ENCODE measurements at places on chromosomes 3 and 15. TPM values are rescaled to one million over a fixed set of nuclear protein-coding genes. Genes with fewer than 3 reads are reported as not detected.

GRCh38 chr3:58020783-58021071 lies 12.5 kb downstream of the FLNB start:
- no peak for DNase-seq

DNA sequence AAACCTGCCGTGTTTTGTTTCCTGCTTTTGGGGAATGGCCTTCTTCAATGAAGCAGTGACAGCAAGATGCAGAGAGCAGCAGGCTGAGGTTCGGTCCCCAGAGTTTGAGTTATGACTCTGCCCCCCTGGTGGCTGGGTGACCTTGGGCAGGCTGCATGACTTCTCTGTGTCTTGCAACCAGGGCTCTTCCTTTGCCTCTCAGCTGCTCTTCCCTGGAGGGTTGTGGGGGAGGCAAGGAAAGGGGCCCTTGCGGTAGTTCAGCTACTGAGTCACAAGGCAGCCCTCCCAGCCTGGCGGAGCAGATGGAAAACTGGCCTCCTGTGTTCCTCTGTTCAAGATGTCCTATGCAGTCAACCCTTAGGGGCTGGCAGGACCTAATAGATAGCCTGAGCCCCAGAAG lies 17.1 kb downstream of the CTXND1 start:
- DNase-seq, result peak; percentile 12

DNA sequence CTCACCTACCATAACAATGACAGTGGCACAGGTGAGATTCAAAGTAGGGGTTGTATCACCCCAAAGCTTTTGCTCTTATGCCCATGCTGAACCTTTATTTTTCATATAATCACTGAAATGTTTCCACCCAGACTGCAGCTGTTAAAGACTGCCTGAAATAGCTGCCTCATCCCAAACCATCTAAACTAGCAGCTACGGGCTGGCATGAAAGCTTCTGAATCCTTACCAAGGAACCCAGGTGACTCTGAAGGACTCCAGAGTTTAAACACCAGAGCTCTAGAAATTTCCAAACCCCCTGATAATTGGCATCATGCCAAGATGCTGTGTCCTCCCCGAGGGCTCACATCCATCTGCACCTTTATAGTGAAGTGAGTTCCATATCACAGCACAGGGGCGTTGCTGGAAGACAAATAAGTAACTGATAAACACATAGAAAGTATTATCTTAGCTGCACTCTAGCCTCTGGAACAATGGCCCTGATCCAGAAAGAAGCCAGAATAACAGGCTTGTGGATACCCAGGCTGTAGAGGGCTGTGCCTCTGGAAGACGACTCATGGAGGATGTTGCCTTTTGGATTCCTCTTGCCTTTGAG lies 238.9 kb downstream of the CADPS start:
- no peak for DNase-seq

RASL12 gene
- total RNA-seq, result not detected
